Stimulated activated CD4-positive, alpha-beta T cell treated with anti-CD3 and anti-CD28 coated beads, Interleukin-12 subunit alpha, Interleukin-12 subunit beta, amount 100 ng/mL, for 24 hours (primary cell): ENCODE measurements at places on chromosomes 5 and 9.

DNA sequence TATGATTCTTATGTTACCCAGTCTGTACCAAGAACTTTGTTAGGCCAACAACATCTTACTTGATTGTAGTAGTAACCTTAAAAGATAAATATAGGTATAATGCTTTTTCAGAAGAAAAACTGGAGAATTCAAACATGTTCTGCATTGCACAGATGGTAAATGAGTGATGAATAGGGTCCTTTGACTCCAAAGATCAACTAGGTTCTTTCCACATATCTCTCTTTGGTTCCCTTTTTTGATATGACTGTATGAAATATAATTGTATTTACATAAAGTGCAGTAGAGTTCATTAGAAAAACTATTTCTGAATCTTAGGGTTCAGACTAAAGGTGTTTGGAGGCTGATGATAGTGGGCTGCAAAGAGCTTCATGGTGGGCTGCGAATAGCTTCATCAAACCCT, 150.5 kb upstream of the CDKN2B start:
- no peak for DNase-seq

- no peak for DNase-seq
These were observed 3.0 kb downstream of the MLANA start for GRCh38 chr9:5893591-5894236.

- DNase-seq = no peak
These were observed 58.1 kb upstream of the SPTLC1 start for GRCh38 chr9:92173318-92173717.

- no peak for DNase-seq
These were observed 415.9 kb upstream of the KLF4 start for GRCh38 chr9:107905308-107906020.

- no peak for DNase-seq
These were observed 184.4 kb upstream of the DMRT1 start for GRCh38 chr9:656926-657568.

GRCh38 chr5:143161885-143162540, 241.5 kb downstream of the NR3C1 start:
- no peak for DNase-seq

DNA sequence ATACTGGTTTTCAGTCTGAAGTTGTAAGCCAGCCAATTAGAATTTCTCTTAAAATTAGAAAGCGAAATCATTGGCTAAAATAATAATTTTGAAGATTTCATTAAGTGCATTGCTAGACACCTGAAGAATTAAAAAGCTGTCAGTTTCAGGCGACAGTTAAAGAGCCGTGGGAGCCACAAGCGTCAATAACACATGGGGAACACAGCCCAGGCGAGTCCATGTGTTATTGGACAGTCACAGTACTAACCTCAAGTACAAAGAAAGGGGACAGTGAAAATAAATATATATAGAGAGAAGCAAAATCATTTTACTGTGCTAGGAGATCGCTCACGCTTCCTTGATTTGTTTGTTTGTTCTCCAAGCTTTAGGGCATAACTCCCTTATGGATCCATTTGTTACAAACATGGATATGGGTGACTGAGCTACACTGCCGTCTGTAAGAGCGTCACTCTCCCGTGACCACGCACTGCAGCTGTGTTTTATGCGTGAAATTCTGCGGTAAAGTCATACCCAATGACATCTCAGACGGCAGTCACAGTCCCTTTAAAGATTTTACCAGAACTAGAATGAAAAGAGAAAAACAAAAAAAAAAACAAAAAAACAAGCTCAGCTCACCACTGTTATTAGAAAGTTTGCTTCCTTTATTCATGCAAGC, 83.2 kb downstream of the USP20 start:
- no peak for DNase-seq

- no peak for DNase-seq
These were observed 104.3 kb downstream of the PLPPR1 start for GRCh38 chr9:101132801-101133200.

- no peak for DNase-seq
These were observed 4.1 kb downstream of the KLF9 start for GRCh38 chr9:70410368-70410767.
